ENCODE measurements at places on chromosomes 6 and 20.

GRCh38 chr20:38810926-38811630 lies 5.6 kb downstream of the PPP1R16B start:
- no peak for DNase-seq

- no peak for DNase-seq
Observed at GRCh38 chr6:16504609-16505008, 256.7 kb downstream of the ATXN1 start.

DNA sequence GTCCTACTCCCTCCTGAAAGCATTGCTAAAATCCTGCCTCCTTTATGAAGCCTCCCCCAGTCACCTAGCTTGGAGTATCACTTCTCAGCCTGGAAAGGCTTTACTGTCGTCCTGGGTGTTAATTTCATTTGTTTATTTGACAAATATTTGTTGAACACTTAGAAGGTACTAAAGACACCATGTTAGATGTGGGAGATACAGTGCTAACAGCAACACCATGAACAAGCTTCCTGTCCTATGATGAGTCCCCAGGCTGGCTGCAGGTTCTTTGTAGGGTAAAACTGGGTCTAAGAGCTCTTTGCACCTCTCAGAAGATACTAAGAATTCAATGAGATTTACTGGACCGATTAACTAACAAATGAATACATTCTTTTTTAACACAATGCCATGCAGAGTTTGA lies 109.2 kb upstream of the TMEM170B start:
- DNase-seq, result no peak

DNA sequence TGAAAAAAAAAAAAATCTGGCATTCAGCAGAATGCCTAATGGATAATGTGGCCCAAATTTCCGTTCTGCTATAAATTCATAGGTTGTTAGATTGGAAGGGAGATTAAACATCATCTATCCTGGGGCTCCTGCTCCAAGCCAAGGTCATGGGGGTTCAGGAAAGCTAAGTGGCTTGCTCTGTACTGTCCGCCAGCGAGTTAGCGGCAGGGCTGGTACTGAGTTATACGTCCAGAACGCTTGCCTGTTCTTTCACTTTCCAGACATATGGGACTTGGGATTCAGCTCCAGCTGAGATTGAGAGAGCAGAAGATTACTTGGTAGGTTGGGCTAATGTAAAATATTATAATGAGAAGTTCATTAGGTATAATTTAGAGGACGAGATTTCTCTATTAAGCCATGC lies 858 bp downstream of the RWDD1 start:
- DNase-seq, result no peak

DNA sequence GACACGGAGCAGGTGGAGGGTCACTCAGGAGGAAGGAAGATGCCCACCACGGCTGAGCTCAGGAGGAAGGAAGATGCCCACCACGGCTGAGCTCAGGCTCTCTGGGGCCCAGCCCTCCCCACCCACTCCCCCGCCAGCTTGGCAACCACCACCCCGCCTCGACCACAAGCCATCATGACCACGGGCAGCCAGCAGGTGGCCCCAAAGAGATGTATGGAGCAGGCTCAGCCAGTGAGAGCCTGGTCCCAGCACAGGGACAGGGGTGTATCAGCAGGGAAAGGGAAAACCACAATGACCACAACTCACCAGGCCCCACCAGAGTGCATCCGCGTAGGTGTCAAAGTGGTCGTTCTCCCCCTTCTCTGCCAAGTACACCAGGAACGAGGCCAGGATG lies 30.4 kb downstream of the KCNQ2 start:
- peak; percentile 36 for DNase-seq

DNA sequence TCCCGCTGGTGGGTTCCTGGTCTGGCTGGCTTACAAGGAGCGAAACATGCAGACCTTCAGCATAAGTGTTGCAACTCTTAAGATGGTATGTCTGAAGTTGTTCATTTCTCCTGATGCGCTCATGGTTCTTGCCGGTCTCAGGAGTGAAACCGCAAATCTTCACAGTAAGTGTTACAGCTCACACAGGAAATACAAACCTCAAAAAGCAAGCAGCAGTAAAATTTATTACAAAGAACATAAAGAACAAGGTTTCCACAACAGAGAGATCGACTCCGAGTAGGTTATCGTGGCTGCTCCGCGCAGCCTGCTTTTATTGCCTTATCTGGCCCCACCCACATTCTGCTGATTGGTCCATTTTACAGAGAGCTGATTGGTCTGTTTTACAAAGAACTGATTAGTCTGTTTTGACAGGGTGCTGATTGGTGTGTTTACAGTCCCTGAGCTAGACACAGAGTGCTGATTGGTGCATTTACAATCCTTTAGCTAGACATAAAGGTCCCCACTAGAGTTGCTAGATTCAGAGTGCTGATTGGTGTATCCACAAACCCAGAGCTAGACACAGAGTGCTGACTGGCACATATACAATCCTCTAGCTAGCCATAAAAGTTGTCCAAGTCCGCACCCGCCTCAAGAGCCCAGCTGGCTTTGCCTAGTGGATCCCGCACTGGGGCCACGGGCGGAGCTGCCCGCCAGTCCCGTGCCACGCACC lies 39.2 kb downstream of the TRIM27 start:
- peak; percentile 34 for DNase-seq

- DNase-seq, result no peak
Observed at GRCh38 chr6:26489996-26490964, 9.8 kb upstream of the BTN1A1 start.

- DNase-seq, result peak; percentile 24
Observed at GRCh38 chr6:136550330-136551071, at the start of gene MAP7. Gene MAP7 (minus strand): TSS chr6:136550422. CDS start chr6:136550408, 14 bp downstream.

GRCh38 chr6:165562421-165563090 lies 100.5 kb downstream of the PDE10A start:
- DNase-seq, result no peak

DNA sequence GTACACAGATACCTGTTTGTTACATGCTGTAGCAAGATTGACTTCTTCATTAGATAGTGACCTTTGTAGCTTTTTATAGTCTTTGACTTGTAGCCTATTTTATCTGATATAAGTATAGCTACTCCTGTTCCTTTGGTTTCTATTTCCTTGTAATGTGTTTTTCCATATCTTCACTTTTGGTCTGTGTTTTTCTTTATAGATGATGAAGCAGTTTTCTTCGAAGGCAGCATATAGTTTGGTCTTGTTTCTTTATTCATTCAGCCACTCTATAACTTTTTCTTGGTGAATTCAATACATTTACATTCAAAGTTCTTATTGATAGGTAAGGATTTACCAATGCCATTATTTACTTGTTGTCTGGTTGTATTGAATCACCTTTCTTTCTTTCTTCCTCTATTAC lies 1357.3 kb upstream of the EYS start:
- no peak for DNase-seq

- DNase-seq, result no peak
Observed at GRCh38 chr6:106003268-106003987, 82.7 kb upstream of the PRDM1 start.

DNA sequence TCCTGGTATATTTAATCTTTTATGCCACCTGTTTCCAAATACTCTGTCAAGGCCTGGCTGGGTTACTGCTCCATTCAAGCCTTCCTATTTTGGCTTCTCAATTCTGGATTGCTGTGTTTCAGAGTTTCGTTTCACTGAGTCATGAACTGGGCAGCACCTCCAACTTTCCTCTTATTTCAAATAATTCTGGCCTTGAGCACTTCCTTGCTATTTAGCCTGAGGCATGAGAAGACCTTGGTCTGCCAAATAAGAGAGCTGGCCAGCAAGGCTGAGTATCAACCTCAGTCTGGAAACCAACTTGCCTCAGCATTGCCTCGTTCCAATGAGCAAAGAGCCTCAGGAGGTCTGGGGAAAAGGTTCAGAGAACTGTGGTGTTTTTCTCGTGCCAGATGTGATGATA lies 66.6 kb downstream of the TNFAIP3 start:
- DNase-seq, result no peak

DNA sequence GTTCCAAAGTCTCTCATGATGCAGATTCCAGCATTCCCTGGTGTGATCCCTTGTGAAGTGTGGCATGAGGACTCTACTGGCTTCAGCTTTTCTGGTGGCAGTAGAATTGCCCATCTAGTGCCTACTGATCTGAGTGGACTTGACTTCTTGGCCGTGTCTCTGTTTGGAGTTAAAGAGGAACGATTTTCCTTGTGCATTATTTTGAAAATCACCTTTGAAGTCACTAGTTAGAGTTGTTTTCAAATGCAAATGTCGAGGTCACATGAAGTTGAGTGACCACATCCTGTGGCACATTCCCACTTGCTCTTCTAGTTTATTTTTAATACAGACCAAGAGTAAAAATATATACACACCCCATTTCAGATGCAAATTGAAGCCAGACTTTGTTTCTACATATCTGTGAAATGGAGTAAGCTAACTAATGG lies 270.7 kb upstream of the TAB2 start:
- DNase-seq, result no peak

DNA sequence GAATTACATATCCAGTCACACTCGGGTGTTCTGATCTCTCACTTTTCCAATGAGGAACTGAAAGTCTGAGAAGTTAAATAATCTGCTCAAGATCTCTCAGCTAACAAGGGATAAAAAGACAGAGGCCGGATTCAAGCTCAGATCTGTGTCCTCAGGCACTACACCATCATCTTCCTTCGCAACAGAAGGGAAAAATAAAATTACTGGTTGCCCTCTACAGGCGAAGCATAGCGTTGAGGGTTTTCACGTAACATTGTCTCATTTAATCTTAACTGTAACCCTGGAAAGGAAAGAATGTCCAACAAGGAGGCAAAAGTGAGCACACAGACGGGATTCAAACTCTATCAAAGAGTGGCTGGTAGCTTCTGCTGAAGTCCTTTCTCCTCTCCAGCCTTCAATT lies 67.8 kb upstream of the ANKEF1 start:
- no peak for DNase-seq

- DNase-seq, result no peak
Observed at GRCh38 chr20:35618263-35619131, 2.9 kb downstream of the SPAG4 start.

DNA sequence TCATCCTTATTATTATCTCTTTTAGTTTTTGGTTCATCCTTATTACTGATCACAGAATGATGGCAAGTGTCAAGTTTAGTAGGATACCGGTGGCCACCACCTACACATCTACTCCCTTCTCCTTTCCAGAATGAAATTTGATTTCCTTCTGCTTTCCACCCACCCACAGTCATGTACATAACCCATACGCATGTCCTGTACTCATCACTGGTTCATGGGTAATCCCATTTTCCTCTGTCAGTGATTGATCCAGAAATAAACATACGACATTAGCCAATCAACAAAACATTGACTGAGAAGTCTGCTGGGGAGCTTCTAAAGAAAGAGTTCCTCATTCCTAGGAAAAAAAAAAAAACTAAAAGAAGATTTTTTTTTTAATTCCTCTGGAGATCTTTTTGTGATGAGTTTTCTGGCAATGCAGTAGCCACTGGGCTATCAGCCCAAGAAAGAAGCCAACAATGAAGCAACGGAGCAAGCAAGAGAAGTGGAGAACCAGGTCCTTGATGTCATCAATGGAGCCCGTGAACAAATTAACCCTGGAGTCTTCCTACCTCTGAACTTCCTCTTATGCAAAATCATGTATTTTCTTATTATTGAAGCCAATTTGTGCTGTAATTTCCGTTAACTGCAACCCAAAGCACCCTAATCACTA lies 127.8 kb downstream of the TASP1 start:
- DNase-seq, result no peak

DNA sequence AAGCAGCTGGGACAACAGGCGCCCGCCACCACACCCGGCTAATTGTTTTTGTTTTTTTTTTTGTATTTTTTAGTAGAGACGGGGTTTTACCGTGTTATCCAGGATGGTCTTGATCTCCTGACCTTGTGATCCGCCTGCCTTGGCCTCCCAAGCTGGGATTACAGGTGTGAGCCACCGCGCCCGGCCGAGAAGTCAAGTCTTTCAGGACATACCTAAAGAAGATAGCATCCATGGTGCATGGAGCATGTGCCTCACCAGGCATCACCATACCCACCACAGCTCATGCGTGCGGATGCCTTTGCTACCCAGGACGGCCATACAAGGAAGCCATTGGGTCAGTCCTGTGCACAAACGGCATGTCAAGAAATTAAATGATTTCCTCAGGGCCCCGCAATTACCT lies 60.8 kb downstream of the DACT2 start:
- no peak for DNase-seq

DNA sequence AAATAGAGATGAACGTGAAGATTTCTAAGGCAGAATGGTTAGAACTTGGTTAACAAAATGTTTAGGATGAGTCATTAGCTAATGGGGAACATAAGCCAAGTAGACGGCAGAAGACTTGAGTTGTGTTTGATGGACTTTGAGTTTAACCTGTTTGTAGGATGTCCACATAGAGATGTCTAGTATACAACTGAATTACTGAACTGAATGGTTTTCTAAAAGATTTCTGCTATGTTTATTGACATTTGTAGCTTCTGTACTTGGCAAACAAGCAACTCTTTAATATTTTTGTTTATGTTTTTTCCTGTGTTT lies 54.5 kb upstream of the DYNLRB1 start:
- no peak for DNase-seq

GRCh38 chr6:100599088-100599770 lies 134.5 kb upstream of the SIM1 start:
- no peak for DNase-seq

DNA sequence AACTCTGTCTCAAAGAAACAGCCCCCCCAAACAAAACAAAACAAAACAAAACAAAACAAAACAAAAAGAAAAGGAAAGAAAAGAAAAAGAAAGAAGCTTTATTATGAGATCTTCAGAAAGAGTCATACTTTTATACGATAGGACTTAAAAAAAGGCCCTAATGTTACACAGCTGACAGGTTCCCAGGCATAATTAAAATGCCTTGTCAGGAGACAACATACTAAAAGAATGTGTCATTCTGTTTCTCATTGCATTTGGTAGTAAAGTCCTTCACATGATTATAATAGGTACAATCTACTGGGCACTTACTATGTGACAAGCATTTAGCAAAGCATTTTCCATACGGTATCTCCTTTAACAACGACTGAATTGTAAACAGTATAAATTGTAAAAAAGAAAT lies 36.4 kb upstream of the RPN2 start:
- DNase-seq, result no peak

DNA sequence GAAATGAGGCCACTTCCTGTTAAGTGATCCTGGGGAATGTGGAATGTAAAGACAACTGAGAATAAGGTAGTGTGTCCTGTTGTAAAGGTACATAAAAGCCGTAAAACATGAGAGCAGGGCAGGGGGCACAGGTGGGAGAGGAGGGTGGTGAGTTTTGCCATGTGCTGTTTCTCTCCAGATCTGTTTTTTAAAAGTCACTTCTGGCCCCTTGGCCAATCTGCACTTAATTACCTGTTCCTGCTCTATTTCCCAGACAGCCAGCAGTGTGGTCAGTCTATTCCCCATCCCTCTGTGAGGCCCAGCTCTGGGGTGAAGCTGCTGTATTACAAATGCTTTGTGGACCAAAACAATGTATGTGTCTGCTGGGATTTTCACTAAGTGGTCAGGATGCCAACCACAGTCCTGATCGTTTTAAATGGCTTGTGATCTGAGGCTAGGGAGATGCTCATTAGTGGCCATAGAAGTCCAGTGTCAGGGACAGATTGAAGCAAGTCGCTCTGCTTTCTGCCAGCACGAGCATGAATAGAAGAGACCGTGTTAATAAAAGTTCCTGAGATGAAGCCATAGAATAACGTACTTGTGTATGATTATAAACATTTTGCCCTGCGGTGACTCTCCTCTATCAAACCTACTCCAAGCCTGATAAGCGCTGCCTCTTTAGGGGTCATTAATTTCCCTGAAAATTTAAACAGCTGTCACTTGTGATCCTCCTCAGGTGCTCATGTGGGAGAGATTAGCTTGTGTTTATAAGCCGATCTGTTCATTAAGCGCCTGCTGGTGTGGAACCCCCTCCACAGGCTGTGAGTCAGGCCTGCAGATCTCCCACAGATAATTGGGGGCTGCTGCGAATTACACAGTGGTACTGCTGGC lies 111.8 kb upstream of the CENPW start:
- no peak for DNase-seq

All from activated CD8-positive, alpha-beta memory T cell treated with anti-CD3 and anti-CD28 coated beads for 4 hours (primary cell).